ENCODE measurements at places on chromosomes 4 and X. TPM values are rescaled to one million over a fixed set of nuclear protein-coding genes. Genes with fewer than 3 reads are reported as not detected.

Gene EDNRA
- polyA plus RNA-seq: 30.1 TPM

Gene GK2
- polyA plus RNA-seq: not detected

Gene RIBC1
- polyA plus RNA-seq: 1.3 TPM

Gene IL2RG
- 3.2 TPM for polyA plus RNA-seq

Gene NIPAL1
- 1.2 TPM for polyA plus RNA-seq

All from urinary bladder (tissue), 4 donors.